NCI-H1930 (cell line): ENCODE measurements at places on chromosomes 11 and 22.

DNA sequence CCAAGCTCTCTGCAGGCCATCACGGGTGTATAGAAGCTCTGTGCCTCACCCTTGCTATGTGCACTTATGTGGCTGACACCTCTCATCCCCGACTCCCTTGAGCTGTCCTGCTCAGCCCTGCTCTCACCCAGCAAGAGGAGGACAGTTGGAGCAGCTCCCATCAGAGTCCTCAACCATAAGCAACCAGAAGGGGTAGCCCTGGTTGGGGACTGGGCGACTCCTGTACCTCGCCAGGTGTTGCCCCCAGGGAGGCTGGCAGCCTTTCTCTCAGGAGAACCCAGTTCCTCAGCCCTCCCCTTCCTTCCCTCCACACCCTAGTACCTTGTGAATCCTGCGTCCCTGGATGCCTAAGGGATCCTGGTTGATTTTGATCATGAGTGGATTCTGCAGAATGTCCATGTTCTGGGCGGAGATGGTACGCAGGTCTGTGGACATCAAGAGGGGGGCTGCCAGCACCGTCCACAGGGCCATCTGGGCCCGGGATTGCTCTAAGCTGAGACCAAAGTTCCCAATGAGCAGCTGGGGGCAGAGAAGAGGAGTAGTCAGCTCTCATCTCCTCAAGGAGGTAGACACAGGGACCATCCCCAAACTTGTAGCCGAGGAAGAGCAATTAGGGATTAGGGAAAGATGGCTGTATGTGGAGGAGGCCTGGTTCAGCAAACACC, 8.0 kb downstream of the NAGA start:
- no peak for DNase-seq

GRCh38 chr11:61071208-61071681, 31.0 kb upstream of the CD5 start:
- DNase-seq = no peak

GRCh38 chr22:45008186-45008681, 1.6 kb downstream of the PHF21B start:
- no peak for DNase-seq

DNA sequence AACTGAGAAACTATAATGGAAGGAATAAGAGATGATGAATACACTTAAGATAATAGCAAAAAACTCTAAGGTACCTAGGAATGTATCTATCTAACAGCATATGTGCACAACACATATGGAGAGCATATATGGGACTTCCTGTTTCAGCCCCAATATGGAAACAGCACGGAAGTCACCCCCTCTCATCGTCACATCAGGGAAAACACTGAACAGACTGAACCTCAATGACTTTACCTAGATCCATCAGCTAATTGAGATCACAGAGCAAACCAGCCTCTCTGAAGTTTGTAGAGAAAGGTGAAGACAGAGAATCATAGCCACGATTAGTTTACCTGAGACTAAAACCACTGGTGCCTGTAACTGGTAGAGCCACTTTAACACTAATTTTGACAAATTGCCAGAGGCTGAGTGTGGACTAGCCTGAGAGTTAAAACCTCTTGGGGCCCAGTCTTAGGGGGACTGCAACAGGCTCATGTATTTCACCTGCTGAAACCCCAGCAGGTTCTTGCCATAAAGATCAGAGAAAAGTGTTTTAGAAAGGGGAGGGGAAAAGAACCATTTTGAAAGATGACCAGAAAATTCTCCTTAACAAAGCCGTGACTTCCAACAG, 722.6 kb downstream of the TBC1D22A start:
- no peak for DNase-seq

DNA sequence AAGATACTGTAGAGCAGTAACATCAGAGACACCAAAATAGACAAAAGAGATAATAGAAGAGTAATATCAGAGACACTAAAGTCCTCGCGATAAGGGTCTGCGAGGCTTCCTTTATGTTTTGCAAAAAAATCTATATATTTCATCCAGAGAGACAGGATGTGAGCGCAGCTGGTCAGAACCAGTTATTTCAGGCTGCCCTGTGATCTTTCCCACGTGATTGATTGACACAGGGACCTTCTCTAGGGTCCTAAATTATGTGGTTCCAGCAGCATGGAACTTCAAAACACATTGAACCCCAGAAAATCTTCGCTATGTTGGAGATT, 118.0 kb downstream of the KCNQ1 start:
- no peak for DNase-seq

DNA sequence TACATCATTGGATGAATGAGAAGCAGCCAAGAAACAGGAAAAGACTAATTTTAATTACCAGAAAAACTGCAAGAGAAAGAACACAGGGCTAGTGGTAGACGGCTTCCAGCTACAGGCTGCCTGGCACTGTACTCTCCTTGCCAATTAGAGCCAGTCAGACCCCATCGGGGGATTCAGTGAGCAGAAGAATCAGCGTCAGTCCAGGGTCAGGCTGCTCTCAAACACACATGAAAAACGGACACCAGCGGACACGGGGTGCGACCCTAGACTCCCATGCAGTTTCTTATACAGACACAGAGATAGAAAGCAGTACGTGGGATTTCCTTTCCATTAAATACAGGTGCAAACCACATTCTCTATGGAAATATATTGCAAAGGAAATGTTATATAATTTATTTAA, 1.1 kb upstream of the CNTN5 start:
- no peak for DNase-seq

DNA sequence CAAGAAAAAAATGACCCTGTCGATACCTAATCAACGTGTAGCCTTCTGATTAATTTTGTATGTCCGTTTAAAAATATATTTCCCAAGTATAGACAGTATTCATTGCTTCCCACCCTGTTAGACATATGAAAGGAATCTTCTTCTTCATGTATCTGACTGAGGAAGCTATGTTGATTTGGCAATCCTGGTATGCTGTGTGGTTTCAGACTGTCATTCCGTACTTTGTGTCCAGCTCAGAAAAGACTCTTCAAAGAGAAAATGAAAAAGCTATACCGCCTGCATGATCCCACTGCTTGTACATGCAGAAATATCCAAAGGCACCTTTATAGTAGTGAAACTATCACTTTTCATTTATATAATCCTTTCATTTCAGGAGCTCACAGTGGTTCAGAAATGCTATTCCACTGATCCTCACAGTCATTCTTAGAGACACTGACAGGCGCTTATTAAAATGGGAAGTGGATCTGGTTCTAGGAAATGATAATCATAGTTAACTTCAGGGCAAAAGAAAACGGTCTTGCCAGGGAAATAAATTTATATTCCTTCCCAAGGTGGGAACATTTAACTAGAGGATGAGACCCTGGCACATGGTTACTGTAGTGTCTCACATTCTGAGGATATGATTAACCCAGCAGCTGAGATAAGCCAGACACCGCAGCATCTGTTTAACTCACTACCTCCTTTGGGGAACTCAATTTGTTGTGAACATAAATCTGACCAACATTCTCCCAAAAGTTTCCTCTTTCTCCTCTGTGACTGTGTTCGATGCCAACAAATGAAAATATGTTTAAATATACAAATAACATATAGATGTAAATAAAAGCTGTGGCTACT, 599.2 kb upstream of the LUZP2 start:
- DNase-seq = no peak

DNA sequence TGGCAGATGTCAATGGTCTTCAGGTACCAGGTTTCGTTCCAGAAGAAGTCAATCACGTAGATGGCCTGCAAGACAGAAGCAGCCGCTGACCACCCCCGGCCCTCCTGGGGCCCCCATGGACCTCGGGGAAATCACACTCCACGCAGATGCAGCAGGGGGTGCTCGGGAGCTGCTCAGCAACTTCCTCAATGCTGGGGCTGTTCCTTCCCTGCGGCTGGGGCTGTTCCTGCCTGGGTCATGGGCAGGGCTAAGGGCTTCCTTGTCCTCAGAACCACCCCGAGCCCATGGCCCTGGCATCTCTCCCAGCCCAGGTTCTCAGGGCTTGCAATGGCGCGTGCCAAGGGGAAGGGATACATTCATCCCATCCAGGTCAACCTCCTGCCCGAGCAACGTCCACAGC, 10.3 kb downstream of the DHCR7 start:
- no peak for DNase-seq

GRCh38 chr11:74992852-74993251, 4.1 kb downstream of the NEU3 start:
- no peak for DNase-seq

DNA sequence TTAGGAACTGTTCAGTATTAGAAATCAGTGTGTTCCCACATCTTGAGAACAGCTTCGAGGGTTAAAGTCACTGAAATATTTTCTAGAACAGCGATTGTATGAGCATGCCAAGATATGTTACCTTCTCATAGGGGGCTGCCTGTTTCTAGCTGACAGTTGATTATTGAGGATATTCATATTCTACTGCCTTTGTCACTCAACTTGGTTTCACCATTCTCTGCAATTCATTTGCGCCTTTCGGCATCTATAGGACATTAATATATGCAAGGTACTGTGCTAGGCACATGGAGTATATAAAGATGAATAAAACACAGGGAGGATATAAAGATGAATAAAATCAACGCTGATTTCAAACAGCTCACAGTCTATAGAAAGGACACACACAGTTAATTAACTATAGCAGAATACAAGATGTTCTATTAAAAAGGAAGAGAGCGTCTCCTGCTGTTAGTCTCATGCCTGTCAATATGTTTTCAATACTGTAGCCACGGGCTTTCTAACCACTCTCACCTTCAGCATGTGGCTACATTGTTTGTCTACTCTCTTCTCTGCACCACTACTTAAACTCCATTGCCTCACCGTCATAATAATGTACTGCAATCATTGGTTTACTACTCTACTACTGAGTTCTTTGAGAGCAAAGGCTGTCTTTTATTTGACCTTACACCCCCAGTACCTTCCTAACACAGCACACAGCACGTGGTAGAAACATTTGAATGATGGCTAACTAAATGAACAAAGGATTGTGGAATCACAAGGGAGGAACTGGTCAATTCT, 81.9 kb downstream of the RAB30 start:
- DNase-seq = no peak

DNA sequence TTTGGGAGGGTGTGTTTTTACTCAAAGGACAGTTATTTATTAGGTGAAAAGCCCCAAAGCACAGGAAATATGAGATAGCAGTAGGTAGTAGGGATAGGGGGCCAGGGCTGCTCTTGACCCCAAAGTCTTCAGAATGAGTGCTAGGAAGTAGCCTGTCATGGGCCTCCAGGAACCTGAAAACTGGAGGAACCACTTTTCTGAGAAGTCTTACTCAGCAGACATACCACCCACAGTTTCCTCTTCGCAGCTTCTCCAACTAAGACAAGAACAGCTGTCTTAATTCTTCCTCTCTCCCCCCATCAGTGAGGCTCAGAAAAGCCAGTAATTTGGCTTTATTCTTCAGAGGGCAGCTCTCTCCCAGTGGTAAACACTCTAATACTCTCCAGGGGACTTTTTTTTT, 84.0 kb upstream of the CTSC start:
- no peak for DNase-seq

DNA sequence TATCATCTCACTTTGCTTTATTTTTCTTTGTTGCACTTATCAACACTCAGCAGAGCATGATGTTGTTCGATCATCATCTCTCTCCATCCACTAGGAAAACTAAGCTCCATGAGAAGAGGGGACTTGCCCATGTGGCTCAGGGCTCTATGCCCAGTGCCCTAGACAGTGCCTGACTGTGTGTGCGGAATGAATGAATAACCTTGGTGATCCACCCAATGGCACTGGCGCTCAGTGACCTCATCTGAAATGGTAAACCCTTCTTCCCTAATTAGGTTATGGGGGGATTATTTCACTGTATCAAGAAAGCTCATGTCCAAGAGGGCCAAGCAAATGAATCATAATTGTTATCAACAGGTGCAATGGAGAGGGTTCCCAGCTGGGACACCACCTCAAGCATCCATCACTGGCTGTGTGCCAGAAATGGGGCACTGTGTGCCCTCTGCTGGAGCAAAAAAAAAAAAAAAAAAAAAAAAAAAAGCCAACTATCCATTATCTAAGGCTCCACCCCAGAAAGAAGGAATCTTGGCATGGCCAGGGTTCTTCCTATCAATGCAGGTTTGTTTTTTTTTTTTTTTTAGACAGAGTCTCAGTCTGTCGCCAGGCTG, 172.6 kb downstream of the LARGE1 start:
- no peak for DNase-seq

GRCh38 chr11:1019321-1019910, 17.1 kb downstream of the MUC6 start:
- DNase-seq = no peak

DNA sequence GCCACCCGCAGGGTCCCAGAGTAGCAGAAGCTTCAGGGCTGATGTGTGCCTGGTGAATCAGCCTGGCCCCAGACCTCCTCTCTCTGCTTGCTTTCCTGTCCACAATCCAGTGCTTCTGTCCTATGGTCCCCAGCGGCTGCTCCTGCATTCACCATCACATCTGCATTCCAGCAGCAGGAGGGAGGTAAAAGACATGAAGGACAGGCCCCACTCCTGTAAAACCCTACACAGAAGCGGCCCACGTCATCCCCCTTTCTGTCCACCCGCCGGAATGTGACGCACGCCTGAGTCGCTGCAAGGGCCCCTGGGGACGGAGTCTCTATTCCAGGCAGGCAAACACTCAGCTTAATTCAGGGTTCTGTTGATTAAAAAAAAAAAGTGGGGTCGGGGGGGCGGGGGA, 58.3 kb downstream of the CDKN1C start:
- DNase-seq = no peak

- no peak for DNase-seq
These were observed 44.4 kb downstream of the VSIG10L2 start for GRCh38 chr11:125990244-125990643.

DNA sequence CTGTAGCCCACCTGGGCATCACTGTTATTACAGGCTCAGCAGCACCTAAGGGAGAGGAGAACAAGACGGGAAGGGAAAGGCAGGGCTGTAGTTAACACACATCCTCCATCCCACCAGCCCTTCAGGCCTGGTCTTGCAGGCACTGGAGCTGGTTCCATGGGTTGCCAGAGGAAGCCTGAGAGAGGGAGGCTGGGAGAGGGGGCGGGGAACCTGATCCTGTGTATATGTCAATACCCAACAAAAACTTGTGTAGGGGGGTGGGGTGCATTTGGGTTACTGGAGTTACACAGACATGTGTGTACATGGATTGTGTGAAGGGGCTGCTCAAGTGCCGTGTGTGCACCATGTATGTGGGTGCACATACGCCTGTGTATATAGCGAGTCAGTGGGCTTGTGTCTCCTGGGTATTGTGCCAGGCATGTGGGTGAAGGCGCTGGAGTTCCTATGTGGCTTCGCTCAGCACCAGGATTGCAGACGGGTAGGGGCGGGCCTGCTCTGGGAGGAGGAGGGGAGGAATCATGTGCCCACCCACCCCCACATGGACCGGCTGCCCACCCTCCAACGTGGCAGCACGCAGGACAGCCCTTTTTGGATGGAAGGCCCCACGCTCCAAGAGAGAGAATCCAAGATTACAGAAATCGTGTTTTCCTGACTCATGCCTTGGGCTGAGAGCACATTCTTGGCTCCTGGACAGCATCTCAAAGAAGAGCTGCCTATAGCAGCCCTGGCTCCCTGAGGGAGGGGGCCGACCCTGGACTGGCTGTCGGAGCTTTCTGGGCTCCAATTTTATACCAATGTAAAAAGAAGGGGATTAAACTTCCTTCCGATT, 4.2 kb upstream of the SERPINH1 start:
- DNase-seq = no peak

GRCh38 chr11:2477936-2478335, 33.1 kb downstream of the KCNQ1 start:
- no peak for DNase-seq
